ENCODE measurements at places on chromosomes 7 and 10. TPM values are rescaled to one million over a fixed set of nuclear protein-coding genes. Genes with fewer than 3 reads are reported as not detected.
A peak's percentile ranks its signal among the peaks of the same experiment; 100 is the strongest.

- H3K4me3 ChIP-seq, result no peak overlapping the region
- DNase-seq, result no peak
- H3K27me3 ChIP-seq, result no peaks in the 10 kb centered on the region
- H3K27ac ChIP-seq, result no peak overlapping the region
- H3K36me3 ChIP-seq, result no peaks in the 10 kb centered on the region
Observed at GRCh38 chr7:22681312-22681711, 45.7 kb upstream of the IL6 start.

DNA sequence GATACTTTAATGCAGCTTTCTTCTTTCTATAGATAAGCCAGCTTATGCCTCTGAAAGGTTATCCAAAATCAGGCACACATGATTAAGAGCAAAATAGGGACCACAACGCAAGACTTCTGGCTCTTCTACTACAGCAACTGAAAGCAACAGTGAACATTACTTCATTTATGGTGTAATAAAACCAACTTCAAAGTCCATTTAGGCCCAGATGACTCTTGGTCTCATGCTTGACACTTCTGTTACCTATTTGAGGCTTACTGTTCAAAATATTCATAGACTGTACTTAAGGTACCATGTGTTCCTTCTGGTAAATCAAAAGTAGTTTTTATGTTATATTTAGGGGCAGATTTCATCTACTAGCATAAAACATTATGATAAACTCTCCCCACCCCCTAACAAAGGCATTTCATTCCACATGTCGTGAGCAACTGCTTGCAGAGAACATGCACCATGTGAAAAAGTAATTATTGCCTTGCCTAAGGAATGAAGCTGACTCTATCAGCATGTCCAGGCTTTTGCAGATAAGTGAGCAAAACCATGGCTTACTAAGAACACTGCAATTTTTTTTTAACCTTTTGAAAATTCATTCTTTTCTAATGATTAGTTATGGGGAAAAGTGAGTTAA, 154.9 kb upstream of the ITGB1 start:
- no peak overlapping the region for H3K4me3 ChIP-seq
- no peak overlapping the region for H3K27ac ChIP-seq
- H3K27me3 ChIP-seq, result no peaks in the 10 kb centered on the region
- peak; percentile 15 for DNase-seq
- peaks cover 34% of the 10 kb centered on the region for H3K4me1 ChIP-seq

DNA sequence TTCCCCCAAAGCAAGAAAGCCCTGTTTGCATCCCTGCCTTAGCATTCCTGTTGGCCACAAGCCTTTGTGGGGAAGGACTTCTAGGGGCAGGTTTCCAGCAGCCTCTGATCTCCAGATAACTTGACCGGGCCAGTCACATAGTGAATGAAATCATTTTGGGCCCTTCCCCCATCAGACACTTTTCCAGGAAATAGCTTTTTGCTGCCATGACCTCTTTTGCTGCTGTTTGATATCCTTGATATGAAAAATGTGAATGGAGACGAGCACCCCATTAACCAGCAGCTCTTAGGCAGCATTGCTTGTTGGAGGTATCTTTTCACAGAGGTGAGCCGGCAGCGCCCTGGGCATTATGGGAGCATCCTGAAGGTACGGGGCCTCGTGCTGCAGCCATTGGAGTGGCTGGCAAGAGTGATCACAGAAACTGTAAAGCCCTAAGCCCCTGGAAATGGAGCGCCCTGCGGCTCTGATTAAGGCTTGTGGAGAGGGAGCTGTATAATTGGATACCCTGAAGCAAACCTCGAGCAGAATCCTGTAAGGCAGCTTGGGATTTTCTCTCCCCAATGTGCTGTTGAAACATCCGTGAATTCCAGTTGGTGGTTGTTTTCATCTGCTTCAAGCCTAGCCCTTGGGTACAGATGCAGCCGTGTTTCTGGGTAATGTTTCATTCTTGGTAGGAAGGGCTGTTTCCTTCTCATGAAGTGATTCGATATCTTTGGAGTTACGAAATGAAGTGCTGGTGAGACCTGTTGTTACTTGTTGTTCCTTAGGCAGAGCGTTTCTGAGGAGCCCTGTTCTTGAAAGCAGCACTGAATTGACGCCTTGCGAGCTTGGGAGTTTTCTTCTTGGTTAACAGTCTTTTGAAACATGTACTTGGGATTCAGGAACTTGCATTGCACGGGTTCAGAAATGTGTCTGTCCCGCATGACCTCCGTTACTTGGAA, 179.0 kb downstream of the PTEN start:
- peak overlapping the region; percentile 13 for H3K4me3 ChIP-seq
- peak; percentile 52 for DNase-seq
- peaks cover 19% of the 10 kb centered on the region for H3K4me1 ChIP-seq
- no peaks in the 10 kb centered on the region for H3K36me3 ChIP-seq

DNA sequence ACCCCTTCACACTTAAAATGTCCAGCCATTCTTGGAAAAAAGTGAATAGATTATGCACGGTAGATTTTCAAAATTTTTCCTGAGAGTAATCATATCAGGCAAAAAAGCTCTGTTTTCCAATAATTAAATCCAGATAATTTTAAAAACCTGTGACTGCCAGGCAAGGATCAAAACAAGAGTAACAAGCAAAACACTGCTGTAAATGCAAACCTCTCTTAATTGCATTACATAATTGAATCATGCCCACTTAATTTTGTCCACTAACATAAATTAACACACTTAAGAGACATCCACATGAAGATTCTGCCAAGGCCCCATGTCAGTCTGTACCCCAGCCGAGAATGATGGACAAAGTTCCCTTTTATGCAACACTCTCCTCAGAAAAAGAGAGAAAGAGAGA, 135.3 kb downstream of the FGFR2 start:
- peaks cover 4% of the 10 kb centered on the region for H3K27me3 ChIP-seq
- DNase-seq, result no peak
- H3K4me1 ChIP-seq, result peaks cover 3% of the 10 kb centered on the region
- H3K36me3 ChIP-seq, result no peaks in the 10 kb centered on the region

DNA sequence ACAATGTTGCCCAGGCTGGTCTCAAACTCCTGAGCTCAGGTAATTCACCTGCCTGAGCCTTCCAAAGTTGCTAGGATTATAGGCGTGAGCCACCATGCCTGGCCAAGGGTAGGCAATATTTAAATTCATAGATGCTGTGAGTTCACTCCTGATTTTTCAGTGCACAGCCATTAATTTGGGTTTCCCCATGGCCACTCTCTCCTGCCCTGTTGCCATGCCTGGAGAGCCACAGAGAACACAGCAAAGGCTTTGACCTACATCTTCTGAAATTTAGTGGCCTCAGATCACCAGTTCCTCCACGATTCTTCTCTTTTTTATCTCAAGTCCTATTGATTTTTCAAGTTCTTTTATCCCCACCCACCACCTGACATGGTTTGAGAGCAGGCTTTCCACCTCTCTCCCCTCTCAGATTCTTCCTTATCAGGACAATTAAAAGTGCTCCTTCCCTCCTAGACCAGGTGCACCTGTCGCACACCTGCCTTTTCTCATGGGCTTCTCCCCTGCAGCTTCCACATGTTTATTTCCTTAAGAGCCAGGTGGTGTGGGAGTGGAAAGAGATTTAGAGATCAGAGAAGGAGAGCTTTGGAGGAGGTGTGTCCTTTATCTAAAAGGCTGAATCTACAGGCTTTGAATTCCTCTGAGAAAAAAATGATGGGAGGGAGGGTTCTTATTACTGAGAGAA, 123.8 kb downstream of the ADRA2A start:
- H3K27me3 ChIP-seq, result no peaks in the 10 kb centered on the region
- H3K4me3 ChIP-seq, result no peak overlapping the region
- H3K36me3 ChIP-seq, result no peaks in the 10 kb centered on the region
- no peaks in the 10 kb centered on the region for H3K4me1 ChIP-seq
- no peak overlapping the region for H3K27ac ChIP-seq
- no peak for DNase-seq

- H3K27ac ChIP-seq, result no peak overlapping the region
- no peaks in the 10 kb centered on the region for H3K27me3 ChIP-seq
- no peak for DNase-seq
- H3K4me3 ChIP-seq, result no peak overlapping the region
- H3K4me1 ChIP-seq, result no peaks in the 10 kb centered on the region
- H3K36me3 ChIP-seq, result no peaks in the 10 kb centered on the region
Observed at GRCh38 chr7:148374396-148375259, 215.9 kb upstream of the C7orf33 start.

DNA sequence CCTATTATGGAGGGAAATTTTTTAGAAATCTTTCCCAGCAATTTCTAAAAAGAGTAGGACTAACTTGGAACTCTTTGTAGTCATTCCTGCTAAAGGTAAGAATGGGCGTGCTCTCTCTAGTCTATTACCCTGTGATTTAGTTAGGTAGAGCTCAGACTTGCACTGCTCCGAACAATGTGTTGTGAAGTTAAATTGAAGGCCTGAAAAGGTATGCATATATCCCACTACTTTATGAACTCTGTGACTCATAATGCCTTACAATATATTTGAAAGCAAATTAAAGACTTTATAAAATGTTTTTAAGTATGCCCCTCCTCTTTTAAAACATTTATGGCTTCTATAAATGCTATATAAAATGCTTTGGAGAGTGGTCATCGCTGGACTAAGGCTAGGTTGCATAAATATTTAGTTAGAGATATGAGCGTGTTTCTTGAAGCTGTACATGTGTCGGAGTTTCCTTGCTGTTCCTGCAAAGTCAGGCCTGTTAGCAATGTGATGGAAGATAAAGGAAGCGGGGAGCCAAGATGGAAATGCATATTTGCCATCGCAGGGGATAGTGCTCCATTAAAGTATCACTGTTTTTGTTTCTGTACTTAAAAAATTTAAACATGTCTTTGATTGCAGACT, 761.4 kb downstream of the LRMDA start:
- no peaks in the 10 kb centered on the region for H3K36me3 ChIP-seq
- peaks cover 4% of the 10 kb centered on the region for H3K27me3 ChIP-seq
- no peaks in the 10 kb centered on the region for H3K4me1 ChIP-seq
- H3K27ac ChIP-seq, result no peak overlapping the region

DNA sequence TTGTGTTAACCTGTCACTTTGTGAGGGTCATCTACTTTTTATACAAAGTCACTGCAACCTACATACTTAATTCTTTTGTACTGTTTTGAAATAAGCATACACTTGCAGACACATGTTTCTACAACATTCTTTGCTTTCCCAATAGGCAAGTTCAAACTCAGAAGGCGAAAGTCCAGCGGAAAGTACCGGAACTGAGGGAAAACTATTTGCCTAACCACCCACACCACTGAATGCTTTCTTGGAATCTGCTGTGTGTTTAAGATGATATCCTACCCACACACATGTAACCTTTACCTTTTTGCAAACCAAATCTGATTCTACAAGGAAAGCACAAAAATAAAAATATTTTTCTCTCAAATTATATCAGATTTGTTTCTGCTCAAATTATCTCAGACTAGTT, 139.4 kb upstream of the AGR3 start:
- no peak overlapping the region for H3K4me3 ChIP-seq
- peaks cover 18% of the 10 kb centered on the region for H3K4me1 ChIP-seq
- no peak for DNase-seq
- no peak overlapping the region for H3K27ac ChIP-seq
- no peaks in the 10 kb centered on the region for H3K27me3 ChIP-seq

GRCh38 chr10:22681783-22682183, 32.6 kb downstream of the PIP4K2A start:
- DNase-seq, result peak; percentile 26
- H3K4me1 ChIP-seq, result peaks cover 40% of the 10 kb centered on the region
- no peaks in the 10 kb centered on the region for H3K27me3 ChIP-seq
- H3K4me3 ChIP-seq, result peak overlapping the region; percentile 59

GRCh38 chr7:150668472-150668911, 17.0 kb upstream of the GIMAP2 start:
- no peak overlapping the region for H3K4me3 ChIP-seq
- no peaks in the 10 kb centered on the region for H3K36me3 ChIP-seq
- no peak for DNase-seq

- H3K27me3 ChIP-seq, result no peaks in the 10 kb centered on the region
- H3K36me3 ChIP-seq, result no peaks in the 10 kb centered on the region
Observed at GRCh38 chr10:33803248-33803647, 468.8 kb upstream of the NRP1 start.

GRCh38 chr7:5443678-5444077, 20.0 kb upstream of the TNRC18 start:
- no peak for DNase-seq
- no peak overlapping the region for H3K27ac ChIP-seq
- H3K4me1 ChIP-seq, result peaks cover 8% of the 10 kb centered on the region
- H3K36me3 ChIP-seq, result no peaks in the 10 kb centered on the region
- H3K4me3 ChIP-seq, result no peak overlapping the region

- no peaks in the 10 kb centered on the region for H3K36me3 ChIP-seq
- peak overlapping the region; percentile 89 for H3K4me3 ChIP-seq
- peaks cover 12% of the 10 kb centered on the region for H3K4me1 ChIP-seq
- H3K27me3 ChIP-seq, result no peaks in the 10 kb centered on the region
Observed at GRCh38 chr10:15859509-15859905, 800 bp downstream of the MINDY3 start.

DNA sequence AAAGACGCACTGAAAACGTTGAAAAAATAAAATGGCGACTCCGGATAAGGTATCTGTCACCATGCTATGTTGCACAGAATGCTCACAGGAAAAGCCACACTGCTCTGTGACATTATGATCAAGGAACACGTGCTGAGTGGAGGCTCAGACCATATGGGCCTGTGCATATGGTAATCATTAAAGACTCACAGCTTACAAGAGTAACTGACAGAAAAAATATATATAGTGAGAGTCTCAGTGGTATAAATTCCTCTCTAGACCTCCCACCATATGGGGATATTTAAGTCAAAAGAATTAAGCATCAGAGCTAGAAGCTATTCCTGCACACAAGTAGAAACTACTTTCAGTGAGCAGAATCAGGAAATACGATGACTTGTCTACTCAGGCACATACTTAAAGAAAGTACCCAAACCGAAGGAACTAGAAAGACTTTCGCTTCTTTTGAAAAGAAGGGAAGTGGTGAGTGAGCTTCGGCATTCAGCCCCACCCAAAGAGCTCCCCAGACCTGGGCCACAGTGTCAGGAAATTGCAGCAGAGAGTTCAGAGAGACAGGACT, 65.1 kb upstream of the MPP7 start:
- no peak overlapping the region for H3K4me3 ChIP-seq
- no peak for DNase-seq
- no peak overlapping the region for H3K27ac ChIP-seq
- no peaks in the 10 kb centered on the region for H3K27me3 ChIP-seq
- H3K36me3 ChIP-seq, result no peaks in the 10 kb centered on the region
- no peaks in the 10 kb centered on the region for H3K4me1 ChIP-seq

DNA sequence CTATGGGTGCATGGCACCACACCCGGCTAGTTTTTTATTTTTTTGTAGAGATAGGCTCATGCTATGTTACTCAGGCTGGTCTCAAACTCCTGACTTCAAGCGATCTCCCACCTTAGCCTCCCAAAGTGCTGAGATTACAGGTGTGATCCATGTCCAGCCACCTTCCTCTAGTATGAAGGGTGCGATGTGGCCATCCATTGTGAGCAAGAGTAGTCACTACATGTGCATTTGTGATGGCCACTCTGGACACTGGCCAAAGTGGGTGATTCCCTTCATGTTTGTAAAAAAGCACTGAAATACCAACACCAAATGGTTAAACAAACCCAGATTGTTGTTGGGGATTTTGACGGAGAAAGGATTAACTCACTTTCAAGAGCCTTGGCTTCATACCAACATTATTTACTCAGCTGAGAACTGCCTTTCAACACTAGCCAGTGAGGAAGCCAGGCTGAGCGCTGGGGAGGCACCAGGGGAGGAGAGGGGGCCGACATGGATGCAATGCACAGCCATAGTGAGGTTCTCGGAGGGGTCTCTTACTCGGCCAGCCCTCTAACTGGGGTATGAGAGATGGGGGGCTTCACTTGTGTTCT, 198.1 kb upstream of the LYZL2 start:
- H3K4me1 ChIP-seq, result no peaks in the 10 kb centered on the region
- H3K27ac ChIP-seq, result no peak overlapping the region
- no peaks in the 10 kb centered on the region for H3K27me3 ChIP-seq
- no peak for DNase-seq
- H3K36me3 ChIP-seq, result no peaks in the 10 kb centered on the region

LDB3 gene
- not detected for polyA plus RNA-seq

PTPRZ1 gene
- polyA plus RNA-seq, result 58.3 TPM

CYP2W1 gene
- 0.05 TPM for polyA plus RNA-seq

SEMA3A gene
- 2.1 TPM for polyA plus RNA-seq

CCL24 gene
- polyA plus RNA-seq, result not detected

OGDHL gene
- 0.09 TPM for polyA plus RNA-seq

TSPAN12 gene
- polyA plus RNA-seq, result 0.82 TPM

STEAP1 gene
- 7.7 TPM for polyA plus RNA-seq
